HT-29 (cell line): ENCODE measurements at places on chromosomes 6 and 20. TPM values are rescaled to one million over a fixed set of nuclear protein-coding genes. Genes with fewer than 3 reads are reported as not detected.
A peak's percentile ranks its signal among the peaks of the same experiment; 100 is the strongest.

Gene MDFI
- total RNA-seq, result 0.36 and 1.5 TPM in 2 replicates

Gene LY6G6C
- total RNA-seq, result not detected in 2 replicates

Gene TREM2
- not detected in 2 replicates for total RNA-seq

Gene CRISP3
- total RNA-seq, result not detected in 2 replicates

DNA sequence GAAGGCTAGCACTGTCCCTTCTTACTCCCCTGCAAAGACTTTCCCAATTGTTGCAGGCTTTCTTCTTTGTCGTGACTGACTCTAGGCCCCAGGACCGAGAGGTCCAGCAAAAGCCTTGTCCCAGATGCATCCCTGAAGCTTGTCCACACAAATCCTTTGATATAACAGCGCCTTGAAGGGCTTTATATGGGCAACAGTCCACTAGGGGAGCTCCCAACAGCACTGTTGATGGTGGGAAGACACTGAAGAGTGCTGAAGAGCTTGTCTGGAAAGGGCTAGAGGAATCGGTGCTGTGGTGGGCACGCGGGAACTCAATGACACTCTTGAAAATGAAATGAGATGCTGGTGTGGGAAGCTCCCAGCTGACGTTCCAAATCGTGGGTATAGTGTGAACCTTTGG, 316.1 kb upstream of the CDH4 start:
- DNase-seq, result peak; percentile 20

- no peak for DNase-seq
Observed at GRCh38 chr20:41733151-41733550, 115.0 kb upstream of the CHD6 start.

DNA sequence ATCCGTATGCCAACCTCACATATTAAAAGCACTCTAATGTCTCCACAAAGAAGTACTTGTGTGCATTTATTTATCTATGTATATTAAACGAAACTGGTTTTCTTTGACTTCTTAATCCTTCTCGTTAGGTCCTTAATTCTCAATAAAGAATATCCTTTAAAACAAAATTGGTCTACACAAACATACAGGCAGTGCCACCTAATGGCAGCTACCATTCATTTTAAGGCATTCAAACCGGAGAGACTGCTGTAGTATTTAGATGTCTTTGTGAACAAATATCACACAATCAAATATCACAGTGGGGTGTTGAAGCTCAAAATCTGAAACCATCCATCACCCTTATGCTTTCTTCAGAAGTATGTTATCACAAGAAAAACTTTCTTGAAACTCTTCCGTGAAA, 96.6 kb upstream of the IRAK1BP1 start:
- DNase-seq, result peak; percentile 9

DNA sequence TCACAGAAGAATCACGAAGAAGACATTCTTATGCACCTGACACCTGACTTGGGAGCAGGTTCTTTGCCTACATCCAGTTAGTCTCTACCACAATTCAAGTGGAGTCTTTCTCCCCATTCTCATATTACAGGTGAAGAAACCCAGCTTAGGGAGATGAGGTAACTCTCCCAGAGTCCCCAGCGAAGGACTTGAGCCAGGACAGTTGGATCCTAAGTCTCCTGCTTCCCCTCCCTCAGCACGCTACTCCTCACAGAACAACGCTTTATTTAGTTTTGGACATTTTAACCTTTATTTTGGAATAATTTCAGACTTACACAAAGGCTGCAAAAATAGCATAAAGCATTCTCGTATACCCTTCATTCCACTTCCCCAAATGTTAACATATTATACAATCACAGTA, 824 bp upstream of the CSTL1 start:
- DNase-seq, result no peak

DNA sequence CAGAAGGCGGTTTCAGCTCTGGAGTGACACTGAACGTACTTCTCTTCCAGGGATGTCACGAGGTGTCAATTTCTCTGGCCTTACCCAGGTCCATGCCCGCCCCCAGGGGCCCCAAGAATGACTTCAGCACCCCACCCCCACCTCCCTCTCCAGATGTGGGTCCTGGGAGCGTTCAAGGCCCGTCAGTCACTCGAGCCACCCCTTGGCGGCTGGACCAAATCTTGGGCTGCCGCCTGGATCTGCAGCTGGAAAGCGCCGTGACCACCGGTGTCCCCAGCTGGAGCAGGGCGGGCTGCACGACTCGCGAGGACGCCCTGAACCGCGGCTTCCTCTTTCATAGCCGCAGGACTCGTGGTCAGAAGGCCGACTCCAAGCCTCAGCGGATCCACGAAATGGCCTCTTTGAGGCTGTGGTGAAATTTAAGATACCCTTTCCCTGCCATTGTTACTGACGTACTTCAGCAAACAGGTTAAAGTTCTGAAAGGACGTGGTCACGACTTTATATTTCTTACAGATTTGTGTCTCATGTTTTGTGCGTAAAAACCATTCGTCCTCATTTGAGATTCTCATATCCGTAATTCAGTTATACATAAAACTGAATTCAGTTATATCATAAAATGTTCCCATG, 29.3 kb downstream of the TRIM38 start:
- peak; percentile 70 for DNase-seq

DNA sequence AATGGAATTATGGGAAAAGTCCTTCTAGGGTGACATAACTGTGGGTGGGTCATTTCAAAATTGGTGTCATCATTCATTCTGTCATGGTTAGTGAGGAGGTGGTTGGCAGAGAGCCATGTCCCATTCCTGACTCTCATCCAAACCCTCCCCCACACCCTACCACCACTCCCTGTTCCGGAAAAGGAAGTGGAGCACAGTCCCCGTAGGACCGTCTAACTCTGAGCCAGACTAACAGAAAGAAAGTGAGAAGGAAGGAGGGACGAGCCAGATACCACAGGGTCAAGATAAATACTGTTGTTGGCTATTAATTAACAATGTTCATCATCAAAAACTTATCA, 4.8 kb downstream of the TRIM10 start:
- peak; percentile 78 for DNase-seq
